Left renal pelvis (tissue), 4 donors: ENCODE measurements at places on chromosomes 12 and 14.

GRCh38 chr12:93832131-93832530, 155.0 kb downstream of the CRADD start:
- DNase-seq = no peak

- DNase-seq = no peak
Observed at GRCh38 chr12:129681151-129681550, 222.7 kb downstream of the TMEM132D start.

DNA sequence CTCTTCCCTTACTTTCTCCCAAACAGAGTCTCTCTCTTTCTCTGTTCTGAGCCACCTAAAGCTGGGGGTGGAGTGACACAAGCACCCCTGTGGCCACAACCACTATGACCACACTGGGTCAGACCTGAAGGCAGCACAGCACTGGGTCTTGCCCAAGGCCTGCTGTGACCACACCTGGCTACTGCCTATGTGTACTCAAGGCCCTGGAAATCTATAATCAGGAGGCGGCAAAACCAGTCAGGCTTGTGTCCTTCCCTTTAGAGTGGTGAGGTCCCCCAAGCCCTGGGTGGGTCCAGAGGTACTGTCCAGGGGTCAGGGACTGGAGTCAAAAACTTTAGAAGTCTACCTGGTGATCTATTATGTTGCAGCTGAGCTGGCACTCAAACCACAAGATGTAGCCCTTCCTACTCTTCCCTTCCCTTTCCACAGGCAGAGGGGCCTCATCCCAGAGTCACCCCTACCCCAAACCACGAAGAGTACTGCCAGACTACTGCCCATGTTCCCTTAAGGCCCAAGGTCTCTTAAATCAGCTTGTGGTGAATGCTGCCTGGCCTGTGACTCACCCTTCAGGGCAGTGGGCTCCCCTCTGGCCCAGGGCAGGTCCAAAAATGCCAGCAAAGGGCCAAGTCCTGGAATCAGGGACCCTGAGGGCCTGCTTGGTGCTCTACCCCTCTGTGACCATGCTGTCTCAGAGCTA, 179.8 kb upstream of the DYRK2 start:
- no peak for DNase-seq

GRCh38 chr14:70885343-70886022, 21.8 kb upstream of the PCNX1 start:
- DNase-seq = no peak

DNA sequence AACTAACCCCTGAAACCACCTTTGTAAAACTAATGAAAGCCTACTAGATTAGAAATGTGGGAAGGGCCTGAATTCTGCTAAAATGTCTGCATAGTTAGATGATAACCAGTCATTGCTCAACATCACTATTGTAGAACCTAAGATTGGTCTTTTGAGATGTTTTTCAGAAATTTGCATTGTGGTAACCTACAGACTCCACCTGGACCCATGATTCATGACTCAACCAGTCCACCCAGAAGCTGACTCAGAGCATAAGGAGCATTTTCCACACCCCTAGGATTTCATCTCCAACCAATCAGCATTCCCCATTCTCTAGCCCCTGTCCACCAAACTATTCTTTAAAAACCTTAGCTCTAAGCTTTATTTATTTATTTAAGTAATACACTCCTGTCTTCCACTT, 30.4 kb upstream of the CHGA start:
- DNase-seq = no peak

DNA sequence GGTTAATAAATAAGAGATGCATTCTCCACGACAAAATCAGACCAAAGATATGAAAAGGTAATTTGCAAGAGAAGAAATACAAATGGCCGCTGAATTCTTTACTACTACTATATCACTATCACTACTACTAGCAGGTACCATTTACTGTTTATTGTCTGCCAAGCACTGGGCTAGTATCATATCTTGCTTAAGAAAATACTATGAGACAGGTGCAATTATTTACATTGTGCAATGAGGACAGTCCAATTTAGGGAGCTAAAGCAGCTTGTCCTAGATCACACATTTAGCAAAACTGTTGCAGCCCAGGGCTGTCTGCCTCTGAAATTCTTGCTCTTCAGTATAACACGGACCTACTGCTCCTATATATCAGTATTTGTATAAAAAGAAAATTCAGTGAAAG, 52.8 kb downstream of the CRADD start:
- no peak for DNase-seq

DNA sequence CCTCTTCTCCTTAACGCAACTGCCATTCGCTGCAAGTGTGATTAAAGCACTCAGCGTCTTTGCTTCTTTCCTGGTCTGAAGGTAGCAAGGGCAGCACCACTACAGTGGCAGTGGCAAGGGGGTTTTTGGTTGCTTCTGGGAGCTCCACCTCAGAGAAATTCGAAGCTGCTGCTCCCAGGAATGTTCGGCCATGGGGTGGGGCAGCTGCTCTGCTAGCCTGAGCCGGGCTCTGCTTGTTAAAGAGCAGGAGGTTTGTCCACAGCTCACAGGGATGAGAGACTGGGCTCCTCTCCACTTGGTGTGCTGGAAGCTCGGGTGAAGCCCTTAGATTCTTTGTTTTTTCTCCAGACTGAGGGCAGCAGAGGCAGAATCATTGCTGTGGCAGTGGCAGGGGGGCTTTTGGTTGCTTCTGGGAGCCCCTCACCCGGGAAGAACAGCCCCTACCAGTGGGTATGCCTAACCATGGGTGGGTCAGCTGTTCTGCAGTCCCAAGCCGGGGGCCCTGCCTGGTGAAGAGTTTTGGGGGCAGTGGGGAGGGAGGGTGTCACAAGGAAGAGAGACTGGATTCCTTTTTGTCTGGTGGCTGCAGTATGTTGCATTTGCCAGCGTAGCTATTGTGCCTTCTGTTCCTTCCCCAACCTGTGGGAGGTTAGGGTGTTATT, 340.2 kb downstream of the AEBP2 start:
- DNase-seq = no peak

GRCh38 chr12:112005419-112006395, 7.3 kb downstream of the TMEM116 start:
- peak; percentile 14 for DNase-seq

GRCh38 chr12:118851891-118852290, 129.4 kb upstream of the SRRM4 start:
- DNase-seq = no peak

GRCh38 chr12:43107026-43107775, 444.8 kb downstream of the ADAMTS20 start:
- DNase-seq = no peak

- no peak for DNase-seq
Observed at GRCh38 chr12:101720118-101720517, 19.1 kb downstream of the SYCP3 start.

DNA sequence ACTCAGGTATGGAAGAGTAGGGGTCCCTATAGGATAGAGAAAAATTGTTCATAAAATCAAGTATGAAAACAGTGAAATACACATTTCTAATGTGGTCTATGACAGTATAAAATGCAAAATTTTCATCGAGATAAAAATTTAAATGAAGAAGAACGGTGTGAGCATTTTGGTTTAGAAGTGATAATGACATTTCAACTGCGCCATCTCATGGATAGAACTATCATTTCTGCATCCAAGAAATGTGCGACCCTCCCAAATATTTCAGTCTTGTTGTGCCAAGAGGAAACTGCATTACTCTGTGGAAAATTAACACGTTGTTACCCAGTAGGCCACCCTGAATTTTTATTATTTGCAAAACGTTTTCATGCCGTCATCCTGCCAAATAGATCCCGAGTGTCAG, 108.8 kb downstream of the CRACR2A start:
- no peak for DNase-seq

DNA sequence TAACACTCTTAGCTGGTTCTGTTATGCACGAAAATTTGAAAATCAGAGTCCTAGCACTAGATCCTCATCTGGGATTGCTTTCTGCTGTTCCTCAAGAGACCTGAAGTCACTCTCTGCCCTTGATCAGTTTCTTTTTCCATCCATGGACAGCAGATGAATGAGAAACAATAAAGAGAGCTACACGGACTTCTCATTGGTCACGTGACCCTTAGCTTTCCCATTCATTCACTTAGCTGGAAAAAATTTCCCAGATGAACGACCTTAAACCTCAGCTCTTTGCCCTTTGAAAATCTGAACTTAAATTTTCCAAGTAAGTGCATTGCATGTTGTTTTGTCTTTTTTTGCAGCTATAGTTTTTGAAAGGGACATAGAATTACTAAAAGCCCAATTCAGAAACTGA, 27.2 kb upstream of the RGS6 start:
- DNase-seq = no peak
